Stimulated activated CD4-positive, alpha-beta T cell treated with anti-CD3 and anti-CD28 coated beads, Interleukin-4, amount 100 ng/mL, for 24 hours (primary cell): ENCODE measurements at places on chromosomes 2 and 18.

- DNase-seq: no peak
Measured at GRCh38 chr18:73355121-73355520, 487.3 kb upstream of the NETO1 start.

- DNase-seq: no peak
Measured at GRCh38 chr2:121608967-121609366, 40.3 kb downstream of the CLASP1 start.

DNA sequence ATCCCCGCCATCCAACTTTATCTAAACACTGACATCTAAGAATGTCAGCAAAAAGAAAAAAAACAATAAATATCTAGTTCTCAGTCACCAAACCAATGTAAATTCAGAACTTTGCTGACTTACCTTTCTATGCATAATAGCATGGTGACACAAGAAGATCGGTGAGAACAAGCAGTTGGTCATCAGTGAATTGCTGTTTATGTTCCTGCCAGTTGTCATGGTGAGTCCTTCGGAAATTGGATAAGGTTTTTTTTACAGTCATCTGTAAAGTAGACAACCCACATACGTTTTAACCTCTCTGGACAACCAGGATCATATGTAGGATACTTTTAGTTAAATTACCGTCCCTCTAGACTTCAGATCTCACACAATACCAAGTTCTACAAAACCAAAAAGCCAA lies 6.2 kb upstream of the GPR75 start:
- DNase-seq: no peak

- DNase-seq: peak; percentile 47
Measured at GRCh38 chr2:236507393-236508085, 62.1 kb upstream of the ACKR3 start.

DNA sequence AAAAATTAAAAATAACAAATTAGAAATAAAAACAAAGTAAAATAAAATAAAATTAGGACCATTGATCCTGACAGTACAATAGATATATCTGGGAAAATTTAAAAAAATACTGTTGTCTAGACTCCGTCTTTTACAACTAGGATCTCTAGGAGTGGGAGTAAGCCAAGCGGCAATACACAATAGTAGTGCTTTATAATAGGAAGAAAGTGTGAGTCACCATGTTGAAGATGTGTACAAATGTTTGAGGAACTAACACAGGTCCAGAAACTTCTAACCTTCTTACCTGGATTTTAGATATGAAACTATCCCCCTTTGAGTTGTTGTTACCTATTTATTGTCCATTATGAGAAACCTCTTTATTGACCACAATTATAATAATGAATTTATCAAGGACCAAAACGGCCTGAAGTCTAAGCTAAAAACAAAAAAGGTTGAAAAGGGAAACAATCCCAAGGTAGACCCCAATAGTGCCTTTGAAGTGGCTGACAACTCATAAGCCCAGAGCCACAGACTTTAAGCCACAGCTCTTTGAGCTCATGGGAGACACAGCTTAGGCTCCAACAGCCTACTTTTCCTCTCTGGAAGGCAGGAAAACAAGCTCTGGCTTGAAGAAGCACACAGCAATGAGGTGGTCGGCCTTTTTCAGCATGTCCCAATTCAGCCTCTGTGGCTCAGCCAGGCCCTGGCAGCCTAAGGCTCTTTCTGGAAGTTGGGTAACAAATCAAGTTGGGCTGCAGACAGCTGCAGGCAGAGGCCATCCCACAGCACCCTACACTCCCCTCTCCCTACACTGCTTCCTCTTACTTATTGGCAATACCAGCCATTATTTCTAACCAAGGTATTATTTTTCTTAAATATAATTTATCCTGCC lies 62.9 kb downstream of the AQP4 start:
- DNase-seq: no peak

- DNase-seq: no peak
Measured at GRCh38 chr2:181586569-181587081, 70.3 kb downstream of the CERKL start.

DNA sequence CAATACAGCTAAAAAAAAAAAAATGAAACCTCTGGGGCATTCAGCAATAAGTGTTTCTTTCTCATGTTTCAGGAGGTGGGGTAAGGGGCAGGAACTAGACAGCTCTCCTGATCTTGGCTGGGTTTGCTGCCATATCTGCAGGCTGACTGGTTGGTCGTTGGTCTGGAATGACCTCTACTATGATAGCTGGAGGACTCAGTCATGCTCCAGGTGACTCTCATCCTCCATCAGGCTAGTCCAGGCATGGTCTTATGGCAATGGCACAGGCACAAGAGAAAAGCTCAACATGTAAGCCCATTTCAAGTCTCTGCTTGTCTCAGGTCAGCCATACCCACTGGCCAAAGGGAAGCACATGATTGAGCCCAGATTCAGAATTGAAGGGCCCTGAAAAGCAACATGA lies 9.5 kb upstream of the SLC1A4 start:
- no peak for DNase-seq

DNA sequence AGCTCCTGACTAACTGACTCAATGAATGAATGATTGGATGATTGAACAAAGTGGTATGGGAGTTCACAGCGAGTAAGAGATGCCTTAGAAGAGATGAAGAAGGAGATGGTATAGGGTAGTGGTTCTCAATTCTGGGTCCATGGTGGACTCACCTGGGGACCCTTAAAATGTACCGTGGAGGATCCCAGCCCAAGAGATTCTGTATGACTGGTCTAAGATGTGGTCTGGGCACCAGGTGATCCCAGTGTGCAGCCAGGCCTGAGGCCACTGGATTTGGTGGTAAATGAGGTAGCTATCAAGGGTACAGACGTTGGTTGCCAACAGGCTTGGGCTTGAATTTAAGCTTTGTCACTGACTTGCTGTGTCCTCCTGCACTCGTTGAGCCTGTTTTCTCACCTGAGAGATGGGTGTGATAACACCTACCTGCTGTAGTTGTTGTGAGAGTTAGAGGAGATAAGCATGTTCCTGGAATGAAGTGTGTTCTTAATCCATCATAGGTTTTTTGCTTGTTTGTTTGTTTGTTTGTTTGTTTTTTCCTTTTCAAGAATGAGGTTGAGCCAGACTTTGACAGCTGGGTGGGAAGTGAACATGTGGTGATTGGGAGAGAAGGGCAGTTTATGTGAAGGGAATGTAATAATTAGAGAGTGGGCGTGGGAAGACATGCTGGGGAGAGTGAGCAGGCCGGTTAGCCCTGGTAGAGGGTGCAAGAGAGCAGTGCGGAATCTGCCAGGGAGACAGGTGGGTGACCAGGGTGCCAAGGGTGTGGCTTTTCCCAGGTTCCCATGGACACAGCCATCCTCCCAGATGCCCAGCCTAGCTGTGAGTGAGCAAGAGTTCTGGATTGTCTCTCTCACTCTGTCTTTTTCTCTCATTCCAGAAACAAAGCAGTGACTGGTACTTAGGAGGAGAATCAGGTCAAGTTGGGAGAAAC lies 31.4 kb upstream of the IL1B start:
- DNase-seq: no peak

DNA sequence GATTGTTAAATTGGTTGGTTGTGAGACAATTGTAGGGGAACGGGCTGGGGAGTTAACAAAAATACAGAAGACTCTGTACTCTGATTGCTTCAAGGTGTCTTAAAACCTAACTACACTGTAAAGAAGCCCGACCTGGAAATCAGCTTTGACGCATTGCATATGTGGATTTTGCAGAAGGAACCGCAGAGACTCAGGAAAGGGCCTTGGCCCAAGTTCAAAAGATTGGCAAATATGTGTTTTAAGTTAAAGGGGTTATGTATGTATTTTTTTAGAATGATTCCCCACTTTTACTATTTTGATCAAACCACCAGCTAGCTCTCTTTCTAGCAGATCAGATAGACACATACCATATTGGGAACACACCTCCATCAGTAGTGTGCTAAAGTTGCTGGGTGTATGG lies 18.0 kb upstream of the EDAR start:
- no peak for DNase-seq
